ENCODE measurements at places on chromosomes 1 and 21.

DNA sequence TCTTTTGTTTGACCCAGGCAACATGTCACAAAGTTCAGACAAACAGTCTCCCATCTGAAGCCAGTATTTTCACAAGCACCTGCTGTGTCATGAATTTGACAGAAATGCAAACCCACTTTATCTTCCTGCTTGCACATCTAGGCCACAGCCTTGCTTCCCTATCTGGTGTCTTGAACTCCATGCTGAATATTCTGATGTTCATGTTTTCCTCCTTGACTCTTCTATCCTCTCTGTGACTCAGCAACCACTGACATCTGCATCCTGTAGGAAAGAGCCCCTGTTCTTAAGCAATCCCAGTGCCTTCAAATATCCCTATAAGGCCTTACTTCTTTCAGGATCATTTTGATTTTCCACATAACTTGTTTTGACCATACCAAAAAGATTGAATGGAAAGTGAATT is 6.5 kb downstream of the CD55 start:
- no peak for DNase-seq

- DNase-seq: no peak
Measured at GRCh38 chr1:50774759-50775351, 185.2 kb downstream of the FAF1 start.

DNA sequence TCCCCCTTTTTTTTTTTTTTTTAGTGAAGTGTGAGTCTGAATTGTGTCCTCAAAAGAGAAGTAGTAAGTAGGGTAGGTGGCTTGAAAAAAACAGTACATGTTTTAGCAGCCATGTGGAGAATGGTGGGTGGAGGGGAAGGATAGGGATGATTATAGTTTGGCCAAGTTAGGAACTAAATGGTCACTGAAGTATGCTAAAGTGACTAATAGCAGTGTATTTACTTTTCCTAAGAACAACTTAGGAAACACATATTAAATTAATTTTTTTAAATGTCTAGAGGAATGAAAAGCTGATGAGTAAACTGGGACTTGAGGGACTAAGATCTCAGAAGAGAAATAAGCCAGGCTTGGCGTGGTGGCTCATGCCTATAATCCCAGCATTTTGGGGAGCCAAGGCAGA is 55.5 kb downstream of the PLA2G4A start:
- DNase-seq: no peak

DNA sequence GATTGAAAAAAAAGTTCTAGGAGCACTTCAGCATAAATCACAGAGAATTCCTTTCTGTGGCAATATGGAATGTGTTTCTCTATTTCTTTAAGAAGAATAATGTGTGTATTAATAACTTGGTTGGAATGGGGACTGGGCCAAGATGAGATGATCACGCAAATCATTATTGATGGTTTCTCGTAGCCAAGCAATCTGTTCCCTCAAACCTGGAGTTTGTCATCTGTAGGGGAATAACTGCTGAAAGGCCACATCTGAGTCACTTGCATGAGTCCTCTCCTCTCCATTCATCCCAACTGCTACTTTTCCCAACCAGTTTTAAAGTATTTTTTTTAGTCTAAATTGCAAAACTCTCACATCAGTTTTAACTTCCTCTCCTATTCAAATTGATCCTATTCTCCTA is 480.4 kb downstream of the PLPP3 start:
- DNase-seq: no peak

DNA sequence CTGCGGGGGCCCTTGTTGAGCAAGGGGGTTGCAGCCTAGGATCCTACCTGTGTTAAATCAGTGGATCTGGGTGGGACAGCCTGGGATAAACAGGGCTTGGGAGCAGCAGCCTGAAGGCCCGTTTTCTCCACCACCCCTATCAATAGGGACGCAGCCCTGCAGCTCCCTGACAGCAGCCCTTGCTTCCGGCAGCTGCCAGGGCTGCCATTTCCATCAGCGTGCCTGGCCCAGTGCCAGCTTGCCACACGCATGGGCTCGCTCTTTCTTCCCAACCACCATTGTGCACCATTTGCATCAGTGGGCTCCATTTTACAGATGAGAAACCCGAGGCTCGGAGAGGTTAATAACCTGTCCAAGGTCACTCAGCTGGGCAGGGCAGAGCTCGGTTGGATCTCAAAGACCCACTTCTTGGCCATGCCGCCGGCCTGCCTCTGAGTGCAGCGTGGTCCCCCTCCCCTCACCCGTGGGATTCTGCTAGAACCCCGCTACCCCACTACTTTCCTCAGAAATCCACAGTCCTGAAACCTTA is 3.8 kb downstream of the WNT4 start:
- no peak for DNase-seq

DNA sequence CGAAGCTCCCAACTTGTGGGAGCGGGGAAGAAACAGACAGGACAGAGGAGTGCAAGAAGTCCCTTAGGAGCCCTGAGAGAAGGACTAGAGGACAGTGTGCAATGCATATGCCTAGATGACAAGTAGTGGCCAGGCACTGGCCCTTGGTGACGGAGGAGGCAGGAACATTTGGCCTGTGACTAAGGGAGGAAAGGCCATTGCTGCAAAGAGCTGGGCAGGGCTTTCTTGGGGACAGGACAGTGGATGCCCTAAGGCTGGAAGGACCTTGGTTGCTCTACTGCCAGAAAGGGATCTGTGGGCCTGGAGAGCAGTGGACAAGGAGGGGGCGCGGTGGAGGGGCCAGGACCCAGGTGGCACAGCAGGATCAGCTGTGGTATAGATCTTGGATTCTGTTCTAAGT is 481.3 kb downstream of the CAMTA1 start:
- DNase-seq: no peak

- no peak for DNase-seq
Measured at GRCh38 chr1:240503036-240503435, 108.9 kb downstream of the GREM2 start.

GRCh38 chr1:208496467-208497371 is 252.5 kb upstream of the PLXNA2 start:
- no peak for DNase-seq

- no peak for DNase-seq
Measured at GRCh38 chr1:183230413-183230812, 44.3 kb downstream of the LAMC2 start.

DNA sequence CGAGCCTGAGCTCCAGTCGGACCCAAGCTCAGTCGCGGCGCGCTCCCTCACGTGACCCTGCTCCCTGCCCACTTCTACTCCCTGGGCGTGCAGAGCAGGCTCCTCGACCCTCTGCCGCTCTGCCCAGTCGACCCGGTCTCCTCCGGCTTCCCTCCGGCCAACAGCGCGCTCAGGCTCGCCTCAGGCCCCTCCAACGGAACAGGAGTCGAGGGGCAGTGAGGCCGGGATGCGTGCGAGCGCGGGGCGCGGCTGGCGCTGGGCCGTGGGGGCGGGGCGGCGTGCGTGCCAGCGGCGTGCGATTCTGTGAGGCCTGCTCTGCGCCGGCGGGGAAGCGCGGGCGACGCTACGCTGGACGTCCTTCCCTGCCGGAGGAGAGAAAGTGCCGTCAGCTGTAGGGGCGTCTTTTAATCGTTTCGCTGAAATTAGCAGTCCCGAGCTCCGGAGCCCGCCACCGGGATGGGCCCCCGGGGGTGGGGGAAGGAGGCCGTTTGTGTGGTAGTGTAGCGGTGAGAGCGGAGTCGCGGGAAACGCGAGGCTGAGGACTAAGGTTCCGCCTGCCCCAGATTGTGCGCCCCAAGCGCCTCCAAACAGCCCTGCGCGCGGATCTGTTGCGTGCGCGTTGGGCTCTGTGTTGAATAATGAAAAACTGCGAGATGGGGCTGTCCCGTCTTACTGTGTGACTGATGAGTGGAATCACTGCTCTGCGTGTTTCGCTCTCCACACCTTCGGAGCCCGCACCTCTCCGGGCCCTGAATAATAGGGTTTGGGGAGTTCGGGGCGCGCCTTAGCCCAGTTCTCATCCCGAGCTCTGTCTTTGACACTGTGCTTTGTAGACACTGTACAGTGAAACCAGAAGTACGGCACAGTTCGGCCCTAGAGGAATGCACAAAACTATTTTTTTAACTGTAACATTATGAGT is at the start of gene ACBD6:
Gene ACBD6 (minus strand): TSS at position 217 of the 919 bp plus-strand sequence. CDS start 311 bp downstream, outside the sequence.
- peak; percentile 74 for DNase-seq

GRCh38 chr1:8166406-8166805 is 140.3 kb upstream of the ERRFI1 start:
- DNase-seq: no peak

GRCh38 chr1:77506771-77507170 is 175.7 kb downstream of the ZZZ3 start:
- no peak for DNase-seq

DNA sequence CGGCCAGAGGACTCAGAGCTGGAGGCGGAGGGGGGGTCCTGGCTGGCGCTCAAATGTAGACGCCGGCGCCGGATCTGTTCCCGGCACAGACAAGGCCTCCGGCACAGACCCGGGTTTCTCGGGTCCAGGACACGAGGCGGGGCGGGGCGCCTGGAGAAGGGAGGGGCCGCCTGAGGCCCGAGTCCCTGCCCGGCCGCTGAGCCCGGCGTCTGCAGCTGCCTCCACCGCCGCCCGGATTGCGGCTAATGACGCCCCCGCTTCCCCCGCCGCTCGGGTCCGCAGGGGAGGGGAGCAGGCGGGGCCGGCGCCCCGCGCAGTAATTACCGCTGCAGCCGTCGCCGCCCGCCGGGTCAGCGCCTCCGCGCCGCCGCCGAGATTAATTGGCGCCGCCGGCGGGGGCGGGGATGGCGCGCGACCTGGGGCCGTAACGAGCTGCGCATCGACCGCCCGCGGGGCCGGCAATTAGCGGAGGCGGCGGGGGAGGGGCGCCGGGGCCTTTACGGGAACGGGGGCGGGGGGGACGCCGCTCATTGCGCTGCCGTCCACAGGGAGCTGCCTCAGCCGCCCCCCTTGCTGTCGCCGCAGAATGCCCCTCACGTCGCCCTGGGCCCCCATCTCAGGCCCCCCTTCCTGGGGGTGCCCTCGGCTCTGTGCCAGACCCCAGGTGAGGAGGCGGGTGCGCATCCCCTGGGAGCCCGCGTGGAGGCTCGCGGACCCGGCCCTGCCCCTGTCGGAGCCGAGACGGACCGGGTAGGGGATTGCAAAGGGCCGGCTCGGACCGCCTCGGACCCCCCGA is 17.3 kb downstream of the NOC2L start:
- DNase-seq: no peak

- no peak for DNase-seq
Measured at GRCh38 chr1:234975941-234976860, 152.4 kb downstream of the TOMM20 start.

DNA sequence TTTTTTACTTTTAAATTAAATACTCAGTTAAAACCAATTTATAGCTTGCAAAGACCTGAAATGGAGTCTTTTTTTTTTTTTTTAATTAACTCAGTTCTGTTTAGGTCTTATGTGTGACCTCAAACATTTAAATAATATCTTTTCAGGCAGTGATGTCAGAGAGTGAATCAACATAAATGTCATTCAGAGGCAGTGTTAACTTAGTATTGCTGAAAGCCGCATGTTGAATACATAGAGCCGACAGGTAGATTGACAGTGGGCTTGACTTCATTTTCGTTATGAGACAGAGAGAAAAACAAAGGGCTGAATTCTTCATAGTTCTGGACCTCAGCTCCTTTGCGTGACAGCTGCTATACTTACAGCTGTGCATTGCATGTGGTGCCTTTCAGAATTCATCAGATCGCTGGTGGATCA is 51.5 kb downstream of the PRDM2 start:
- DNase-seq: no peak

DNA sequence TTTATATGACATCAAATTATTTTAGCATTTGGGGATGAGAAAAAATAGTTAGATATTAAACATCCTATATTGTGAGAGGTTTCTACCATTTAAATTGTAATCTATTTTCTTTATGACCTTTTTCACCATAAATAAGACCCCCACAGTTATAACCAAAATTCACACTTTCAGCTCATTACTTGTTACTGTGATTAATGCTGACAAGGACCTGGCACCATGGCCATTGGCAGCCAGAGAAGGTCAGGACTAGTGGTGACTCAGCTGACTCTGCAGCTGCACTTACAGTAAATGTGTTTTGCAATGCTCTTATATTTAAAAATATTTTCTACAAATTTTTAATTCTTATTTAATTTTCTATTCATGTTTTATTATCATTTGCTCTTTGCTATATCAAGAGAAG is 133.3 kb upstream of the C1orf105 start:
- no peak for DNase-seq

DNA sequence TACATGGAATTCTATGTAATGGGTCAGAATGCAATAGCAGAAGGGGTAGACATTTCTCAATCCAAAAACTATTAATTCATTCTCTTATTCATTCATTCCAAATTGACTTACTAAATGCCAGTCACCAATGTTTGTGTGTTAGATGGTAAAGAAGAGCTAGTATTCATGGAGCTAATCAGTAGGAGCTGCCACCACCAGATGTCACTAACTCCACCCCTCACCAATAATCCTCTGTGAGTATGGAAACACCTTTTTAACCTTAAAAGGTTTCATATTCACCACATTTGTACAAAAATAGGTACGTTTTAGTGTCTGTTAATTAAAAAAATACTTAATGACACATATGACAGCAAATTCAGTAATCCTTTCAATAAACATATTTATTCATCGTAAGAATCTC is 131.8 kb upstream of the PKN2 start:
- DNase-seq: no peak

DNA sequence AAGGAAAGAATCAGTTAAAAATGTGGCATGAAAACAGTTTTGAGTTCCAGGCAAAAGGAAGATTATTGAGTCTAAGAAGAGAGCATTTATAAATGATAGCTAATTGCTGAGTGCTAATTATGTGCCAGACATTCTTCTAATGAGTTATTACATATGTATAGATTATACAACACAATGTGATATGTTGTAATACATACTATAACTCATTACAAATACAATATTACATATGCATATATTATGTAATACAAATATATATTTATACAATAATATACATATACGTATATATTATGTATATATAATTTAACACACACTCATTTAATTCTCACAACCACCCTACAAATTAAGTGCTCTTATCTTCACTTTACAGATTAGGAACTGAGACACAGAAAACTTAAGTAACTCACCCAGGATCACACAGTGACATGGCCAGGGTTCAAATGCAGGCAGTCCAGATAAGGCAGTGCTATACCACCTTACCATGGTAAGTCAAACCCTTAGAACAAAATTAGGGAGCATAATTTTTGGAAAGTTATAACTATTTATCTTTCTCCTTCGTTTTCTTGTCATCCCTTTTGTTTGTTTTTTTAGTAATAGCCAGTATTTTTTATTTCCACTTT is 4.0 kb downstream of the SORT1 start:
- DNase-seq: no peak

GRCh38 chr1:5779608-5780323 is 212.5 kb downstream of the NPHP4 start:
- DNase-seq: no peak

- DNase-seq: no peak
Measured at GRCh38 chr1:166383635-166384346, 217.0 kb upstream of the FAM78B start.

- no peak for DNase-seq
Measured at GRCh38 chr1:116466810-116467557, 93.9 kb downstream of the ATP1A1 start.
